ENCODE measurements at places on chromosomes 2 and 18.

GRCh38 chr2:74448771-74449170 lies 6.1 kb upstream of the INO80B start:
- DNase-seq = no peak

GRCh38 chr2:137233091-137233490 lies 467.7 kb downstream of the THSD7B start:
- DNase-seq = no peak

- no peak for DNase-seq
These were observed 16.6 kb downstream of the SERPINB13 start for GRCh38 chr18:63603772-63604171.

DNA sequence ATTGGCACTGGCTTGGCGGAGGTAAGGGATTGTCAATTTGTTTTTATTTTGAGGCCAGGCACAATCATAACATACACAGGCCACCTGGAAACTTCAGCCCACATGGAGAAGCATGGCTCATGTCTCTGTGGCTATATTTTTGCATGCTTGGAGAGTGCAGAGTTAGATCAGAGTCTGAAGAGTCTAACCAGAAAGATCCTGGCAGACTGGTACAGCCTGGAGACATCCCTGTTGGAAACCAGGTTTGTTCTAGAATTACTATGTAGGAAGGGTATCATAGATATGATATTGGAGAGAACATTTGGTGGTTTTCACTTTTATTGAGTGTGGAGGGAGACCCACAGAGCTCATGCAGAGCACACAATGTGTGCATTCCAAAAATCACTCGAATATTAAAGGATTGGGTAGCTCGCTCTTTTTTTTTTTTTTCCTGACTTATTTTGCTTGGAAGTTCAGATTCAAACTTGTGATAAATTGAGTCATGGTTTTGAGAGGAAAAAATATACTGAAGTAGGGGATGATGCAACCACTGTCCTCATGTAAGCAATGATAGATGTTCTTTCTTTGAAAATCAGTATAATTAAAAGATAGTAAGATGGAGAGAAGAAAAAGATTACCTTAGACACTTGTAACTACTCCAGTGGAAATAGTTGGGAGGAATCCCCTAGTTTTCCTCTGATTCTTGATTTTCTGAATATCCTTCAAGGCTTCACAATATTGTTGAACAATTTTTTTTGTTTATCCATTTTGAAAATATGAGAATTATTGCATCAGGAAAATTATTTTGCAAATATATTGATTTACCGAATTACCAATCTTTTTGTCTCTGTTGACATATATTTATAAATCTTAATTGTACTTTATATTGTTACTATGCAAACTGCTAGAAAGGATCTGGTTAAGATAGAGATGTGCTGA lies 185.7 kb upstream of the ZEB2 start:
- no peak for DNase-seq

- DNase-seq = no peak
These were observed 254.7 kb upstream of the THUMPD2 start for GRCh38 chr2:40033781-40034180.

All from right hindlimb (tissue), 1 donor.